ENCODE measurements at places on chromosomes 7 and 10.

DNA sequence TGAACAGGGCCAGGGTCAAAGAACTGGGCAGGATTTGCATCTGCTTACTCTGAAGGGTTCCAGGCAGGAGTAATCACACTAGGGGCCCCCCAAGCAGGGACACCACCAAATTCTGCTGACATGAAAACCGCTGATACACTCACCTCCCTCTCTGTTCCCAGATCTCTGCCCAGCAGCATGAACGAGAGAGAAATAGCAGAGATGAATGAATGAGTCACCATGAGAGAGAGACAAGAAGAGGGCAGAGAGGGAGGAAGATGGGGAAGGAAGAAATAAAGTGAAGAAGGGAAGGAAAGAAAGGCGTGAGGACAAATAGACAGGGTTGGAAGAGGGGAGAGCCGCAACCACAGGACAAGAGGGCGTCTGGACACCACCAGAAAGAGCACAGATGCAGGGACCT lies 285.9 kb upstream of the NEBL start:
- no peak for DNase-seq

GRCh38 chr10:69910561-69910960 lies 108.9 kb downstream of the COL13A1 start:
- DNase-seq, result no peak

DNA sequence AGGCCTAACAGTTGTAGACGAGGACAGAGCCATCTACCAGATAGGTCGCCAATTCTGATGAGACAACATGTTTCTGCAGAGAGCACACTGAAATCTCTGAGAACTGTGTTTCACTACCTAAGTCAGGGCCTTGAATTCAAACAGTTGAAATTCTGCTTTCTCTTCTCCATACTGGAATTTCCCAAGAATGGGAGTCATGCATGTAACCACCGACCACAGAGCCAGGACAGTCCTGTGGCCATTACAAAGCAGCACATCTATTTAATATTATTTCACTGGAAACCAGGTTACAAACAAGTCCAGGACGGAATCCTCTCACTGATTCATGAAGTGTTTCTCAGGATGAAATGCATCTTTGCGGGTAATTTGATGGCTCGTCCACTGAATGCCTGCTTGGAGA lies 62.0 kb upstream of the ST8SIA6 start:
- no peak for DNase-seq

DNA sequence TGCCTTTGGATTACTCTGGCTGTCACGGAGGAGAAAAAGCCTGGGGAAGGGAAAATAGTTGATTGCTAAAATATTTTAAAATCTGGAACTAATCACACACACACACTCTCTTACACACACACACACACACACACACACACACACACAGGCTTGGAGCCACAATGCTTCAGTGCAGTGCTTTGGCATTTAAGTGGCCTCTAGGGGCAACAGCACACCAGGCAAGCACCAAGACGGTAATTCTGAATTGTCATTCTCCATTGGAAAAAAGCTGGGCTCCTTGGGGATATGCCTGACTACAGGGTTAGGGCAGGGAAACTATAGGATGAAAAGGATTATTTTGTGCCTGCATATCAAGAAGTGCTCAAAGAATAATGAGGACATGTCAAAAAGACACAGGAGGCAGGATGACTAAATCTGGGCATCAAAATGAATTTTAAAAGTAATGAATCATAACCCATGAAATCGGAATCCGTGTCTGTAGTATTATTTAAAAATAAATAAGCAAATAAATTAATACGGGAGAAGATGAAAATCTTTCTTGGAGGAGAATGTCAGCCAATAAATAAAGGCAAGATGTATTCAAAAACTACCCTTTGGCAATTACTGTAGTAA lies 30.4 kb upstream of the DDC start:
- DNase-seq, result no peak

- DNase-seq, result no peak
Measured at GRCh38 chr7:68438016-68438415, 1160.3 kb upstream of the AUTS2 start.

- DNase-seq, result no peak
Measured at GRCh38 chr7:142158736-142159496, 47.4 kb downstream of the MGAM2 start.

Measured in GOT3 (cell line).